Fibroblast of skin of abdomen (primary cell): ENCODE measurements at places on chromosomes 16 and 17.

DNA sequence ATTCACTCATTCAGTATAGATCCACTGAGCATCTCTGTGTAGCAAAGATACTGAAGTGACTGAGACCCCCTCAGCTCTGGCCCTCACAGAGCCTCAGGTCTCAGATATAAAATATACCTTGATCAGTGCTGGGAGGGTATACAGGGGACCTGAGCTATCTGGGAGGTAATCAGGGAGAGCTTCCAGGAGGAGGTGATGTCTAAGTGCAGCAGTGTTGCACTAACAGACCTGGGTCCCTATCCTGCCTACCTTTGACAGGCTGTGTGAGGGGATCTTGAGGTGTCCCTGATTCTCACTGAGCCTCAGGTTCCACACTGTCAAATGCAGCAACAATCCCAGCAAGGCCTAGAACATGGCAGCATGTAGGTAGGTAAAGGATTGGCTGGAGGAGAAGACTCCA is 6.5 kb upstream of the ALKBH5 start:
- DNase-seq = no peak

DNA sequence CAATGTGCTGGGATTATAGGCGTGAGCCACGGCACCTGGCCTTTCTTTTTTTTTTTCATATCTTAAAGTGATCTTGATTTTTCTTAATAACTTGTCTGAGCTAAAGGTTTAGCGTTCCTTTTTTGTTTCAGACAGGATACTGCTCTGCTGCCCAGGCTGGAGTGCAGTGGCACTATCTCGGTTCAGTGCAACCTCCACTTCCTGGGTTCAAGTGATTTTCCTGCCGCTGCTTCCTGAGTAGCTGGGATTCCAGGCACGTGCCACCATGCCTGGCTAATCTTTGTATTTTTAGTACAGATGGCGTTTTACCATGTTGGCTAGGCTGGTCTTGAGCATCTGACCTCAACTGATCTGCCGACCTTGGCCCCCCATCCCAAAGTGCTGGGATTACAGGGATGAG is 4.0 kb downstream of the RUSF1 start:
- no peak for DNase-seq

DNA sequence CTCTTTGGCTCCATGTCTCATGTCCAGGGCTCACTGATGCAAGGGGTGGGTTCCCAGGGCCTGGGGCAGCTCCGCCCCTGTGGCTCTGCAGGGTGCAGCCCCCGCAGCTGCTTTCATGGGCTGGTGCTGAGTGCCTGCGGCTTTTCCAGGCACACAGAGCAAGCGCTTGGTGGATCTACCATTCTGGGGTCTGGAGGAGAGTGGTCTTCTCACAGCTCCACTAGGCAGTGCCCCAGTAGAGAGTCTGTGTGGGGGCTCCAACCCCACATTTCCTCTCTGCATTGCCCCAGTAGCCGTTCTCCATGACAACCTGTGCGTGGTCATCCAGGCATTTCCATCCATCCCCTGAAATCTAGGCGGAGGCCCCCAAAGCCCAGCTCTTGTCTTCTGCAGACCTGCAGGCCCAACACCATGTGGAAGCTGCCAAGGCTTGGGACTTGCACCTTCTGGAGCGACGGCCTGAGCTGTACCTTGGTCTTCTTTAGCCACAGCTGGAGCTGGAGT is 5.2 kb downstream of the IL32 start:
- DNase-seq = no peak

DNA sequence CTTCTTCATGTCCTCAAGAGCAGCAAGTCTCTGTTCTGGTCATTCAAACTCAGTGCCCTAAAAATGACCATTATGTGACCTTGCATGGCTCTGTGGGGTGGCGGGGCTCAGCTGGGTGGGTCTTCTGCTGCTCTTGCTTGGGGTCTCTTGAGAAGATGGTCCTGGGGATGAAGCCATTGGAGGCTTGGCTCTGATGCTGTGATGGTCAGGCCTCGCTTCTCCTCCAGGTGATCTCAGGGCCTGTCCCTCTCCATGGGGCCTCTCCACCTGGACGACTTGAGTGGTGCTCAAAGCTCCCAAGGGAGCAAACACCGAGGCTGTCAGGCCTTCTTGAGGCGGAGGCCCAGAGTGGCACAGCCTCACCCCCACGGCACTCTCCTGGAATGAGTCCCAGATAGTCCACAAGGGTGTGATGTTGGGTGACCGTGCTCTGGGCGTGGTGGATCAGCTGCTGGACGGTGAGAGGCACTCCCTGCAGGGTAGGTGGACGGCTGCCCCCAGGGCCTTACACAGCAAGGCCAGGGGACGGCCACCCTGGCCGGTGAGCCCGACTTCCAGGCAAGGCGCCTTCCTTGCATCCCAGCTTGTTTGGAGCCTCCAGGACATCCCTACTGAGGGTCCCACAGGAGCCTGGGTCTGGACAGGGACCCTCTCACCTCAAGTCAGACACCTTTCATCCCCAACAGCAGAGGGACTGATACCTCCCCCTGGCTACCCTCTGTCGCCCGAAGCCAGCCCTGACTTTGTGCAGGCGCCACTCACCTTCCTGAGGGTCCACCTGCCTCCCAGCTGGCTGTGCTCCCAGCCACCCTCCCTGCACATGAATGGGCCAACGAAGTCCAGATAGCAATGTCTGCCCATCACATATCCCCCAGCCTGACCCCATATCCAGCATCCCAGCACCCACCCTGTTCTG is 48.7 kb downstream of the USP22 start:
- no peak for DNase-seq

DNA sequence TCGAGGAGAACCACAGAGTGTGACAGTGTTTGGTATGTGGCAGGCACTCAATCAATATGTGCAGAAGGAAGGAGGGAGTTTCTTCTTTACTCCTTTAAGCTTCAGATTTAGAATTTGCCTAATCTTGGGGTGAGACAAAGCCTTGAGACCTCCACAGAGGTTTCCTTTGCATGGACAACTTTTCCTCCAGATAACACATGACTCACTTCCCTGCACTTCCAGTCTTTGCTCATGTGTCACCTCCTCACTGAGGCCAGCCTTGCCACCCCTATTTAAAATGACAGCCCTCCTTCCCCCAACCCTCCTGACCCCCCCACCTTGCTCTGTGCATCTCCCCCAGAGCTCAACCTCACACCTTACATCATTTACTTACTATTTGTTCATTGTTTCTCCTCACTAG is 17.4 kb upstream of the NOS2 start:
- DNase-seq = peak; percentile 3

GRCh38 chr17:57357392-57357784 is 101.1 kb downstream of the MSI2 start:
- DNase-seq = no peak

DNA sequence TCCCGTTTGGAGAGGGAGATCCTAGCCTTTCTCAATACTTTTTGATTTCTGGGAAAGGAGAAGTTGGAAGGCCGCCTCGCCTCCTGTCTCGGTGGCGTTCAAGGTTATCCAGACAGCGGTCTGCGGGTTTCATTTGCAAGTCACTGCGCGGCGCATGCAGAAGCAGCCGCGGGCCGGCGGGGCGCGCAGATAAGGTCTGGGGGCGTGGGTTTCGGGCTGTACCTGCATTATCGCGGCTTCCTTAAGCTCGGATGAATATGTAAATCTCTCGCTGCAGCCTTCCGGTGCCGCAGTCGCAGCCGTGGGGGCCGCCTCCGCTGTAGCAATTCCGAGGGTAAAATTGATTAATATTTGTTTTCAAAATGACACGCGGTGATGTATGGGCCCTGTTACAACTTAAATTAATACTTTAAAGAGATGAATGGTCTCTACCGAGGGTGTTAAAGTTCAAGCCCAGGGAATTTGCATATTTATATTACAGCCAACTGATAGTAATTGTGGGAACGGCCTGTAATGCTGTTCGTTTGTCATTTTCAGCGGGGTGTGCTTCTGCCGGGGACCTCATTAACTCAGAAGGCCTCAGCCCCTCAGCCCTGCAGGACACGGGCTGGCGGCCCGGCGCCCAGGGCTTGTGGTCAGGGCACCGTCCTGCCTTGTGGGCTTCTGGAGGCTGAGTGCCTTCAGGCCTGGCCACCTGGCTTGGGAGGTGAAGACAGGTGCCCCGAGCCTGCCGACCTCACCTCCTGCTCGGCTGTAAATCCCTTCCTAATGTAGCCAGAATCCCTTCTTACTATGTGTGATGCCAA is 99.4 kb downstream of the CYLD start:
- DNase-seq = peak; percentile 4

- DNase-seq = no peak
Observed at GRCh38 chr17:66755101-66755943, 79.6 kb upstream of the CACNG5 start.

GRCh38 chr17:54932711-54933110 is 32.1 kb downstream of the TOM1L1 start:
- no peak for DNase-seq

DNA sequence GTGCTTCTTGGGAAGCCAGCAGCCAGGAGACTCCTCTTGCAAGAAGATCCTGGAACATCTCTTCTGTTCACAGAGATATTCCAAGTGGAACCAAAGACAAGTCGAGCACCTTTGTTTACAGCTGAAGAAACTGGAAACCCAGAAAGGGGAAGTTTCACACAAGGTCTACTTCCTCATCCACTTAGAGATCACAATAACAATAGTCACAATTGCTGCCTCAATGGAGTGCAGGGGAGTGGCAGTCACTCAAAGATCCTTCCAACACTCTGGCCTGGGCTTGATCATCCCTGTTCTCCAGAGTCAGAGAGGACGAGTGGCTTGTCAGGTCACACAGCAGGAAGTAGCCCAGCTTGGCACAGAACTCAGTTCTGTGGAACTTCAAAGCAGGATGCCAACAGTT is 46.9 kb upstream of the SIAH1 start:
- no peak for DNase-seq

GRCh38 chr17:45333702-45334092 is 16.9 kb upstream of the MAP3K14 start:
- no peak for DNase-seq

GRCh38 chr16:68265078-68265920 is 973 bp downstream of the SLC7A6 start:
- DNase-seq = peak; percentile 61

DNA sequence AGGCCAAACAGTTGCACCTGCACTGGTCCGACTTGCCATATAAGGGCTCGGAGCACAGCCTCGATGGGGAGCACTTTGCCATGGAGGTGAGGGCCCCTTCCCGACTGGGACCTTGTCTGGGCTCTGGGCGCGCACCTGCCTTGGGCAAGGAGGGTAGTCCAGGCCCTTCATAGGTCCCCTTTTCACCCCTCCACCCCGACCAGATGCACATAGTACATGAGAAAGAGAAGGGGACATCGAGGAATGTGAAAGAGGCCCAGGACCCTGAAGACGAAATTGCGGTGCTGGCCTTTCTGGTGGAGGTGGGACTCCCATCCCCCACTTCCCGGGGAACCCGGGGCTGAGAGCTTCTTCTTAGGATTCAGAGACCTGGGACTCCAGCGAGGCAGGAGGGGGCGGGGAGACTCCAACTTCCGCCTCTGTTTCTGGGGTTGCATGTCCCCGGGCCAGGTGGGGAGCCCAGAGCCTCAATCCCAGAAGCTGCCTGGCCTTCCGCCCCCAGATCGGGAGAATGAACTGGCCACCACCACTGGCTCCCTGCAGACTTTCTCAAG is 7.8 kb downstream of the CA4 start:
- DNase-seq = no peak

DNA sequence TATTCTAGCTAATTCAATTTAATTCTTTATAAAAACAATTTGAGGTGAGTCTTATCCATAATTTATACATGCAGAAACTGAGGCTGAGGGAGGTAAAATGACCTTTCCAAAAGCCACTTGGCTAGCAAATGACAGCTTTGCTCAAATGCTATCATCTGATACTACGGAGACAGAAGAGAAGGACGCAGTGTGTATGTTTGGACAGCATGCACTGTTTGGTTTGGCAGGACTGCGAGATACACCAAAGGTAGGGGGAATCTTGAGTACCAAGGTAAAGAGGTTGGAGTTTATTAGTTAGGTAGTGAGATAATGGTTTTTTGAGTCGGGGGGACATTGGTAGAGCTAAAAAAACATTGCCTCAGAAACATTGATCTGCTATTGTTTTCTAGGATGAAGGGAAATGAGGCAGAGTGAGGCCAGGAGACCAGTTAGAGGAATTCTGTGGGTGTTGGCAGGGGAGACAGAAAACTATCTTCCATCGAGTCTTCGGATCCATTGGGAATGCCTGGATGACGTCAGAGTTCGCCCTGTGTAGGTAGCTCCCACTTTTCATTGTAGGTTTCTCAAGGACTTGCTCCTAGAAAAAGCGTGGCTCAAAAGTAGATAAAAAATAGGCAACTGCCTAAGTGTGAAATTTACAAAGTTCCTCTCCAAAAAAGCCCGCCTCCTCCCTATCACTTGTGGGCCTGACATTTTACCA is 2.5 kb upstream of the HS3ST4 start:
- no peak for DNase-seq

DNA sequence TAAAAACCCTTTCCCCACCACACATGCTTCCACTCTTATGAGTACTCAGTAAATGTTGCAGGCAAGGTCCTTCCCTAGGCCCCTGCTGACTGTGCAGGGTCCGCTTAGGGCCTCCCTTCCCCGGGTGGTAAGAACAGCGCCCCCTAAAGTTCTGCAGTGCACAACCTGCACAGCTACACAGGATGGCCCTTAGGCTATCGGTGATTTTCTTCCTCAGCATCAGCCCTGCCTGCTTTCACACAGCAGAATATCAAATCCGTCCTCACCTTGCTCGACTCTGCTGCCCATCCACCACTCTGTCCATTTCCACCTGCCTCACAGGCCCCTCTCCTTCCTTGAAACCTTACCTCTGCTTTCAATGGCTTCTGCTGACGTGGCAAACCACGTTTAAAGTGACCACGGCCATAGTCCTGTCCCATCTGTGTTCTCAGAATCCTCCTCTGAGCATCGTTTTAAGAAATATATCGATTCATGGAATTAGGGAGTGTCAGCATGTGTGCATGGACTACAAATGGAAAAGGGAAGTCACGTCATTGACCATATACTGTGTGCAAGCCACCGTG is 51.4 kb upstream of the TMEM132E start:
- no peak for DNase-seq

- DNase-seq = no peak
Observed at GRCh38 chr16:85537795-85538401, 75.2 kb upstream of the GSE1 start.

DNA sequence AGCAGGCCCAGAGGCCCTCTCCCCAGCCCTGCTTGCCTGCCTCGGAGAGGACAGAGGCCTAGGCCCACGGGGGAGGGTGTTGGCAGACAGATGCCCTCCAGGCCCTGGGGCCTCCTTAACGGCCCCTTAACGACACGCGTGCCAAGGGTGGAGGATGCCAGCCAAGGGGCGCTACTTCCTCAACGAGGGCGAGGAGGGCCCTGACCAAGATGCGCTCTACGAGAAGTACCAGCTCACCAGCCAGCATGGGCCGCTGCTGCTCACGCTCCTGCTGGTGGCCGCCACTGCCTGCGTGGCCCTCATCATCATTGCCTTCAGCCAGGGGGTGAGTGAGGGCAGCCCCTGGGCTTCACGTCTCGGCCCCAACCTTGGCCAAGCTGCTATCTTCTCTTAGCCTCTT is 21.7 kb downstream of the ADCY7 start:
- DNase-seq = no peak
